Natural killer cell (primary cell): ENCODE measurements at places on chromosomes 13 and 19. TPM values are rescaled to one million over a fixed set of nuclear protein-coding genes. Genes with fewer than 3 reads are reported as not detected.

DNA sequence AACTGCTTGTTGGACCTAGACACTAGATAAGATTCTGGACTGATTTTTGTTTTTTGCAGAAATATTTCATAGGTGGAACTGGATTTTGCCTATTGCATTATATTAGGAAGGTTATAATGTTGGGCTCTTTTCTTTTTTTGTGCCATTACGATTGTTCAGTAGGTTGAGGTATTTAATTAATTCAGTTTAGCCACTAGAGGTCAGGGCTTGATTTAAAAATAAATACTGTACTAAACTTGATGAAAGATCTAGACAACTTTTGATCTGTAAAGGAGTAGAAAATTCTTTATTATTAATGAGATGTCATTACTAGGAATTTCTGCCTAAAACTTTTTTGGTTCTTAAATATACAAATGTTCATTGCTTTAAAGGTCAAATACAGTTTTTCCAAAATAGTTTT is 15.2 kb upstream of the SUPT20H start:
- H3K4me3 ChIP-seq: no peak overlapping the region
- H3K4me1 ChIP-seq: no peaks in the 10 kb centered on the region
- no peak overlapping the region for H3K27ac ChIP-seq
- H3K27me3 ChIP-seq: no peaks in the 10 kb centered on the region

The TTC9B gene
- total RNA-seq: not detected

The ZNF835 gene
- total RNA-seq: 0.18 TPM

The MRI1 gene
- 26.7 TPM for total RNA-seq
